ENCODE measurements at places on chromosomes 6 and 20. TPM values are rescaled to one million over a fixed set of nuclear protein-coding genes. Genes with fewer than 3 reads are reported as not detected.
A peak's percentile ranks its signal among the peaks of the same experiment; 100 is the strongest.

The HLA-G gene
- total RNA-seq: 0.67 TPM

The HEY2 gene
- total RNA-seq: 0.40 TPM

The FBXL4 gene
- 19.1 TPM for total RNA-seq

The VWA7 gene
- not detected for total RNA-seq

The CPXM1 gene
- total RNA-seq: 1.1 TPM

The PSORS1C2 gene
- not detected for total RNA-seq

The SLC22A1 gene
- total RNA-seq: 8.2 TPM

The PLA2G7 gene
- total RNA-seq: 0.53 TPM

The BPIFA1 gene
- total RNA-seq: not detected

The ZNF184 gene
- 4.9 TPM for total RNA-seq

The RAMACL gene
- total RNA-seq: 1.1 TPM

The PAK5 gene
- not detected for total RNA-seq

The LY6G6F gene
- total RNA-seq: not detected

DNA sequence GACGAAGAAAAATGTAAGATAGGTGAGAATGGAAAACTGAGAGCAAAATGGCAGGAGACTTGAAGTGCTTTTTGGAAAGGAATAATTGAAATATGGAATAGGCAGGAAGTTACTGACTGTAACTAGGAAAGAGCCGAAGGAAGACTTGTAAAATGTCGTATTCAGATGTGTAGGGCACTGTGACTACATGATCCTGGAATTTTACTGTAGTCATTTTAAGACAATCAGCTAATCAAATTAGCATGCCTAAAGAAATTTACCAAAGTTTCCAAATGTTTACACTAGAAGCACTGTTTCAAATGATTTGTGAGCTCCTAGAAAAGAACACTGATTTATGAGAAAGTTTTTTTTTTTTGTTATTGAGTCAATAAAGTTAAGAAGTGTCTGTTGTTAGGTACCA lies 21.2 kb upstream of the ADIG start:
- no peak for DNase-seq

- no peak for DNase-seq
Observed at GRCh38 chr6:139486476-139486799, 112.0 kb upstream of the CITED2 start.

DNA sequence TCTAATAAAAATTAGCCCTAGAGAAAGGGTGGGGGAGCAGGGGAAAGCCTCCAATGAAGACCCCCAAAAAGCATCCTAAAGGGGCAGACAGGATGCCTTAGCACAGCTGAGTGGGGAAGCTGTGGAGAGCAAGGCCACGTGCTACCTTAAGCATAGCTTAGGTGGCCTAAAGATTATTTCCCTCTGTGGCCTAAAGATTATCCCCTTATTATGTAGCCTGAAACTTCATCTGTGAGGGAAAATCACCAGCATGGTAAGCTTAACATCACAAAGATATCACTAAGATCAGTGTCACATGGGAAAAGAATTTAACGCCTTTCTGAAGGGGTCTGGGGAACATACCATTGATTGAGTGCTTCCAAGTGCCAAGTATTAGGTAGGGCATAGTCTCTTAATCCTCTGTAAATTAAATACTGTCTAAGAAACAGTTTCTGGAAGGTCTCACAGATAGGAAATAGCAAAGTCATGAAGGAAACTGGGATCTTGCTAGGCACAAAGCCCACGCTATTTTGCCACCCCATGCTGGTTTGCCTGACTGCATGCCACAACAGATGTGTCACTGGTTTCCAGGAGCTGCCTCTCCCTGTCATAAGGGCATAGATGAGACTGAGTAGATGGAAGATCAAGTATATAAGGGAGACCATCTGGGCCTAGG lies 170.0 kb downstream of the HACE1 start:
- no peak for DNase-seq

GRCh38 chr6:148892247-148892646 lies 145.4 kb downstream of the UST start:
- no peak for DNase-seq

DNA sequence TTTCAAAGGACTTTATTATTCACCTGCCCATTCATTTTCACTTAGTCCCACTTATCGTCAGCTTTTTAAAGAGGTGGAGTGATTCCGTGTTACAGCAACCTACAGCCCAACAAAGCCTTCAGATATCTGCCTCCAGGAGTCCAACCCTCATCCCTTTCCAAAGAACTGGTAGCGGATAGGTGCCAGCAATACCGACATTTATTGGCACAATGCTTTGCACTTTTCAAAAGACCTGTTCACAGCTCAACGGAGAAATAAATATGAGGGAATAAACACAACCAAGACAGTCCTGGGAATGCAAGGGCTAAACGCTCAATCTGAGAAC lies 819 bp upstream of the MTRF1L start:
- no peak for DNase-seq

DNA sequence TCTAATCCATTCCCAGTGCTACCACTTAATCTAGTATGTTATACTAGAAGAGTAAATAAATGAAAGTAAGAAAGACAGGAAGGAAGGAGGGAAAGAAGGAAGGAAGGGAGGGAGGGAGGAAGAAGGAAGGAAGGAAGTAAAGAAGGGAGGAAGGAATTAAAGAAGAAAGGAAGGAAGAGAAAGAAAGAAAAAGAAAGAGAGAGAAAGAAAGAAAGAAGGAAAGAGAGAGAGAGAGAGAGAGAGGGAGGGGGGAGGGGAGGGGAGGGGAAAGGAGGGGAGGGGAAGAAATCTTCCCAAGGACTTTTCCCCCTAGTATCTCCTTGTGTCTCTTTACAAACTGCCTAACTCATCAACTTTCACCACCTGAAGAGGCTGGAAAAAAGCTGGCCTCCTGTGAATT lies 20.8 kb upstream of the MUC21 start:
- DNase-seq: no peak

- DNase-seq: no peak
Observed at GRCh38 chr6:112018619-112019416, 35.1 kb upstream of the CCN6 start.

GRCh38 chr6:106787327-106788196 lies 158.2 kb downstream of the QRSL1 start:
- no peak for DNase-seq

GRCh38 chr6:158356586-158357546 lies 44.6 kb downstream of the TULP4 start:
- DNase-seq: no peak

- DNase-seq: no peak
Observed at GRCh38 chr20:32611286-32611685, 26.2 kb upstream of the NOL4L start.

- no peak for DNase-seq
Observed at GRCh38 chr6:34574647-34575293, 18.6 kb upstream of the SPDEF start.

DNA sequence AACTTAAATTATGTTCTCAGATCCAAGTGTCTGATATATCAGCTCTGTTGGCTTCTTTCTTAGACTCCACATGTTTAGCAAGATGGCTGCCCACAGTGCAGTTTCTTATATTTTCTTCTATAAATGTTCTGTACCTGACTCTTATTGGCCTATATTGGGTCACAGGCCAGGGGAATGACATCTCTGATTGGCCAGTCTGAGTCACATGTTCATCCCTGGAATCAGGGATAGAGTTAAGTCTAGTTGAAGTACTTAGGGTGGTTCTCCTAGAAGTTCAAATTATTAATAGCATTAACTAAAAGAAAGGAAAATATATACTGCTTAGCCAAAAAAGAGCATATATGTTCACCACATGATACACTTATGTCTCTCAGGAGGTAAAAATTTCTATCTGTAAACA lies 105.3 kb upstream of the SLC22A16 start:
- DNase-seq: no peak

GRCh38 chr20:41903586-41903985 lies 285.4 kb upstream of the CHD6 start:
- no peak for DNase-seq

DNA sequence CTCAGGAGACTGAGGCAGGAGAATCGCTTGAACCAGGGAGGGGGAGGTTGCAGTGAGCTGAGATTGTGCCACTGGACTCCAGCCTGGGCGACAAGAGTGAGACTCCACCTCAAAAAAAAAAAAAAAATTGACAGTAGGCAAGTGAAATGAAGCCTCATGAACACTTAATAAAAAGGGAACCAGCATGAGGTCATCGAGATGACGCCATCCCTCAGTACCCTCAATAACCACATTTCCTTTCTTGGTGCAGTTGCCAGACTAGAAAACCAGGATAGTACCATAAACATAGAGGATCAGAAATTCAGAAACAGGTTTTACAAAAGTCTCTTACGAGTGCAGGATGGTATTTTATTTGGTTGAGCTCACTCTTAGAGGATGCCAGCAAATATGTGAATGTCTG lies 584.1 kb downstream of the MAFB start:
- no peak for DNase-seq

DNA sequence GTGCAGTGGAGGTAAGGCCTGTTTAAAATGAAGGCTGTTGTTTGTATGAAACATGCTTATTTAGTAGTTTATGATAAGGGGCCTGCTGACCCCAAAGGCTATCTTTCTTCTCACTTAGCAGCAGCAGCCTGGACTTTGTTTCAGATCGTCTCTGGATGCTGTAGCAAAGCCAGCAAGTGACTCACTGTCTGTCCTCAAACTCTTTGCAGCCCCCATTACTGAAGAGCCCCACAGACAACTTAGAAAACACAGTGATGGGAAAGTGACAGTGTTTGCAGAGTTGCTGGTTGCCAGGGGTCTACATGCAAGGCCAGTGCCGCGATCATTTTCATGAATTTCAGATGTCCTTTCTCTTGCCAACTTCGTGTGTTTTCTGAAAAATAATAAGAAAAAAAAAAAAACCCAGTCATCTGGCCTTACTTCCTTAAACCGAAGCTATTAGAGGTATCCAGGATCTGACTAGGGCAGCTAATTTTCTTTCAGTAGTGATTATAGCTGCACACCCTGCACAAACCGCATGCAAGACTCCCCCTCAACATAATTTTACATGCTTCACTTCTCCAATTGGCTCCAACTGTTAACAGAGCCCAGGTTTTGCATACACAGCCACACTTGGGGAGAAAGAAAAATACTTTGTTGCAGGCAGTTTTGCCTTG lies 11.6 kb upstream of the F13A1 start:
- peak; percentile 33 for DNase-seq
